Sigmoid colon (tissue), 7 donors: ENCODE measurements at places on chromosomes 4 and X. TPM values are rescaled to one million over a fixed set of nuclear protein-coding genes. Genes with fewer than 3 reads are reported as not detected.

- DNase-seq, result no peak
These were observed 173.7 kb downstream of the GPAT3 start for GRCh38 chr4:83709627-83710026.

- no peak for DNase-seq
These were observed 234.4 kb downstream of the NKX6-1 start for GRCh38 chr4:84264652-84265051.

USP51 gene
- 2.5 TPM for total RNA-seq

DRP2 gene
- total RNA-seq, result 6.9 TPM

ABCD1 gene
- total RNA-seq, result 16.1 TPM

RHOXF2 gene
- not detected for total RNA-seq

DNA sequence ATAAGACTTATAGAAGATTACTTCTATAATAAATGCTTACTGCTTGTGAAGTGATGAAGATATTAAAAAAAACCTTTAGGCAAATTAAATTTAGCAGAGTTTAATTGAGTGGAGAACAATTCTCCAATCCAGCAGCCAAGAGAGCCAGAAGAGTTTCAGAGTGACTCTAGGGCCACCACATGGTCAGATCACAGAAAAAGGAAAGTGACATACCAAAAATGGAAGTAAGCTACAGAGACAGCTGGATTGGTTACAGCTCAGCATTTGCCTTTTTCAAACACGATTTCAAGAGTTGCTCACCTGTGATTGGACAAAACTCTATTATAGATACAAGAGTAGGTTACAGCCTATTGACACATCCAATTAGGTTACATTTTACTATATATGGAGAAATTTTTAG, 79.0 kb upstream of the TRAM1L1 start:
- no peak for DNase-seq

FSTL5 gene
- total RNA-seq, result 0.55 TPM

DNA sequence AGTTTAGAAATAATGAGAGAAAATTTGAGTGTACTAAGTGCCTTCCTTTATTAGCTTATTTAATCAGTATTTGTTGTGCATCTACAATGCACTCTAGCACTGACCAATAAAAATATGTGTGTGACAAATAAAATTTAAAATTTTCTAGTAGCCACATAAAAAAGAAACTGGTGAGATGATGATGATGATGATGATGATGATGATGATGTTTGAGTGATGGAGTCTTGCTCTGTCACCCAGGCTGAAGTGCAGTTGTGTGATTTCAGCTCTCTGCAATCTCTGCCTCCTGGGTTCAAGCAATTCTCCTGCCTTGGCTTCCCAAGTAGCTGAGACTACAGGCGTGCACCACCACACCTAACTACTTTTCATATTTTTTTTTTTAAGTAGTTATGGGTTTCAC, 110.2 kb downstream of the RNF150 start:
- no peak for DNase-seq

ESX1 gene
- total RNA-seq, result not detected

CXXC4 gene
- total RNA-seq, result 3.2 TPM

- DNase-seq, result no peak
These were observed 186.3 kb upstream of the INTU start for GRCh38 chr4:127446427-127446885.

TIGD4 gene
- total RNA-seq, result 0.83 TPM

DNA sequence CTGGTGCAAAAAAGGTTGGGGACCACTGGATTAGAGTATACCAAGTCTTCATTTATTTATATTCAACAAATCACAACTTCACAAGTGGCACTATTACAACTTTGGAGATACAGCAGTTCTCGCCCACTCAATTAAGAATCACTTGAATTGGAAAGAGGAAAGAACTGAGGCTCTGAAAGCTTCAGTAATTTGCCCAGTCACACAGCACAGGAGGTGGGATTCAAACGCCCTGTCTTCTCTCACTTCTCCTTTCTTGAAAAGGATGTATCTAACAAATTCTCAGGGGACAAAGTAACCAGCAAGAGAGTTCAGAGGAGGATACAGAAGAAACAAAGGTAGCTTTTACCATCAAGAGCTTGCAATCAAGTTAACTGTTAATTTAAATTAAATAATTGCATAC, 12.4 kb downstream of the SMIM14 start:
- DNase-seq, result no peak

DNA sequence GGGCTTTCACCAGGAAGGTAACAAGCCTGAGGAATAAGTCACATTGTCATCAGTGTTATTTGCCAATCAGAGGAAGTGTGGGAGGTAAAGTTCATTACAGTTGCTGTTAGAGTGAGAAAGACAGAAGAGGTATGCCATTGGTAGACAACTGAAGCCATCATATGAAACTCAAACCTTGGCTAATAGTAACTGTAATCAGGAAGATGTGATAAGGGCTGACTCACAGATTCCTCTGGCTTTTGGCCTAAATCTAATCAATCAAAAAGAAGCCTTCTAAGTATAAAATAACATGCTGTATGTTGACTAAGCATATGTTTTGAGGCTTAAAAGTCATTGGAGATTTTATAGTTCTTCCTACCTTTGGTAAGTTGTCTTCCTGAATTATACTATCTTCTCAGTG, 242.8 kb downstream of the PCDH7 start:
- DNase-seq, result no peak

DNA sequence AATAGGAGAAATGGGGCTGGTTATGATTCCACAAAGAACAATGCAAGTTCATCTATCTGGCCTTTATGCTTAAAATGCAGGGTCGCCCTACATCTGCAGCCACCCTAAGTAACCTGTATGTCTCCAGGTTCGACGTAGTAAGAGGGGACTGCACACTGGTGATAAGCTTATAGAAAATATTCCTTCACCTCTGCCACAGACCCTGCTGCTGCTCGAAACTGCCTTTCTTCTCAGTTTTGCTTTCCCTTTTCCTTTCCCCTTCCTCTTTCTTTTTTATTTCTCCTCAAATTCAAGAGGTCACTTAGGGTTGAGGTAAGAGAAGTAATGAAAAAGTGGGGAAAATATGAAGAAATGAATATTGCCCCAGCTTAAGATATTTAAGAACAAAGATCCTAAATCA, 123.5 kb downstream of the DCHS2 start:
- DNase-seq, result no peak

DNA sequence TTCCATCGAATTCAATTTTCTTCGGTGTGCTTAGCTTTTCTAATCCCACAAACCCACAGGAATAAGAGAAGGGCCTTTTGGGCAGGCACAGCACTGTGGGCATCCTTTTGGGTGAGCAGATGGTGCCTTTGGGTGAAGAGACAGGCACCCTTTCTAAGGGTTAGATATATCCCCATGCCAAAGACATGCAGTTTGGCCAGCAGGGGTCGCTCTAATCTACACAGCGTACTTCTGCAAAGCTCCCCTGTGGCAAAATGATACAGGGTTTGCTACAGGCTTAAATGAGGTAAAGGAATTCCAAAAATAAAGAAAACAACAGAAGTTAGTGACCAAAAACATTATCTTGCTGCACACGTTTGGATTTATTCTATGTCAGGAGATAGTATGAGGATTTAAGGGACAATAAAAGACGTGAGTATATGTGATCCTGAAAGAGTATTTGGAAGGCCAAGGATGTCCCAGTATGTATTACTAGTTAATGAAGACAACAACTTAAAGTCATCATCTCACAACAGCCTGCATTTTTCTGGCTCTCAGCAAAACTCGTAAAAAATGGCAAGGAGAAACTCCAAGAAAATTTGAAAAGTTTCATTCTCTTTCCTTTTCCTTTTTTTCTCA, 49.5 kb downstream of the PHEX start:
- DNase-seq, result peak; percentile 66
